ENCODE measurements at places on chromosomes 12 and 14.

GRCh38 chr14:32259368-32260013 lies 56.4 kb upstream of the RNU6-8 start:
- peak; percentile 78 for DNase-seq

GRCh38 chr12:15763328-15763727 lies 25.9 kb downstream of the EPS8 start:
- no peak for DNase-seq

- DNase-seq: no peak
These were observed 9.5 kb downstream of the HSP90AA1 start for GRCh38 chr14:102077382-102077709.

DNA sequence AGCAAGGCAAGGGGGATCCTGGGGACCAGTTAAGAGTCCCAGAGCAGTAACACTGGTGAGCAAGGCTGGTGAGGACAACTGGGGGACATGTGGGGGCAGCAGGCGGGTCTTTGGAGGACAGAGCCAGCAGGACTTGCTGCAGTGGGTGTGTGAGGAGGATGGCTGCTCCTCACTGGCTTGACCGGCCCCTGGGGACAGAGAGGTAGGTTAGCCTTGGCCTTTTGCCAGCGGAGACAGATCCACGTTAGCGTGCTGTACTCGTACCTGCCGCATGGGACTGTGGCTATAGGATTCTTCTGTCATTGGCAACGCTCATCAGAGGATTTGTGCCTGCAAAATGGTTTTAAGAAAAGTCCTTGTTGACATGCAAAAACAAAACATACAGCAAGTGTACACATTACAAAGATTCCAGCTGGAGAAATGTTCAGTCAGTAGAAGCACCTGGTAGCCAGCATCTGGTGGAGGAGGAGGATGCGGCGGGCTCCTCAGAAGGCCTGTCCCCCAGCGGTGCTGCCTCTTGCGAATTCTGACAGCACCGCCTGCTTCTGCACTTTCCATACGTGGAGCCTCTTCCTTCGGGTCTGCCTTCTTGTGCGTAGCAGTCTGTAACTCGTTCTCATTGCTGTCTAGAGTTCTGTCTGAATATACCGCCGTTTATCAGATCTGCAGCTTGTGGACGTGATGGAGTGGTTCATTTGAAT lies 91.3 kb downstream of the EP400 start:
- DNase-seq: no peak

- no peak for DNase-seq
These were observed 127.7 kb downstream of the DACT1 start for GRCh38 chr14:58765418-58765831.

- DNase-seq: no peak
These were observed 15.9 kb downstream of the PACS2 start for GRCh38 chr14:105330491-105330895.

GRCh38 chr14:86038387-86039042 lies 508.6 kb downstream of the FLRT2 start:
- peak; percentile 57 for DNase-seq

- no peak for DNase-seq
These were observed 100.6 kb downstream of the NINJ2 start for GRCh38 chr12:562634-563033.

GRCh38 chr12:57602544-57602943 lies 2.1 kb upstream of the DTX3 start:
- DNase-seq: no peak

- DNase-seq: no peak
These were observed 33.6 kb downstream of the FUT8 start for GRCh38 chr14:65446159-65446558.

DNA sequence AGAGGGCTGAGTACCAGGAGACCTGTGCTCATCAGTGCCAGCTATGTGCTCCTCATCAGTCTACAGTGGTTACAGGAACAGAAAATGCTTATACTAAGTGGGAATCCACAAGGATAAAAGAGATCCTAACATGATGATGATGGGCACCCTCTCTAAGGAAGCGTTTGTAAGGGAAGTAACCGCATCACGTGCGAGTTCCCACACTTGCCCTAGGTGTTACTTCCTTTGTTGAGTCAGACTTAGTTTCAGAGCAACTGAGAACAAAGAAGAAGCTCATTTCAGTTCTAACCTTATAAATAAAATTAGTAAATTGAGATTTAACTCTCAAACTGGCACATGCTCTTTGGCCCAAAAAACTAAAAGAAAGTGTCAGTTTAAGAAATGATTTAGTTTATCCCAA lies 956.4 kb upstream of the TMEM132C start:
- no peak for DNase-seq

- no peak for DNase-seq
These were observed 60.6 kb downstream of the ARL6IP4 start for GRCh38 chr12:123041042-123041531.

- no peak for DNase-seq
These were observed 210.4 kb downstream of the ETV6 start for GRCh38 chr12:11859705-11860425.

DNA sequence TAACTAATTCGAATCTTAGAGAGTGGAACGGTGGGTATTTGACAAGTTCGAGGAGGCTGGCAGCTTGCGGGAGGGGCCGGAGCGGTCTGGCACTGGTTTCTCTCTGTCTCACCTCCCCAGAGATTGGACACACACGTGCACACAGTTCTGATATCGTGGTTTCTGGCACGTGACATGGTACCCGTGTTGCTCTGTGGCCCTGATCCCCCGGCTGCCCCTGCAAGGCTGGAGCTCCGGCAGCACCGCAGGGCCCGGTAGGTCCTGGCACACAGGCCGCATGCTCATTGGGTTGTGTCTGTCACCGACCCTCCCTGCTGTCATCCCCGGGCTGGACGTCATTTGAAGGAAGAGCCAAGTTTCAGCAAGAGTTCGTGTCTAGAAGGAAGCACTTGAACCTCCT lies 82.7 kb downstream of the PPP2R5C start:
- DNase-seq: no peak
